ENCODE measurements at places on chromosomes 6 and 20.

- no peak for DNase-seq
Observed at GRCh38 chr20:31746068-31746878, 7.2 kb downstream of the TPX2 start.

DNA sequence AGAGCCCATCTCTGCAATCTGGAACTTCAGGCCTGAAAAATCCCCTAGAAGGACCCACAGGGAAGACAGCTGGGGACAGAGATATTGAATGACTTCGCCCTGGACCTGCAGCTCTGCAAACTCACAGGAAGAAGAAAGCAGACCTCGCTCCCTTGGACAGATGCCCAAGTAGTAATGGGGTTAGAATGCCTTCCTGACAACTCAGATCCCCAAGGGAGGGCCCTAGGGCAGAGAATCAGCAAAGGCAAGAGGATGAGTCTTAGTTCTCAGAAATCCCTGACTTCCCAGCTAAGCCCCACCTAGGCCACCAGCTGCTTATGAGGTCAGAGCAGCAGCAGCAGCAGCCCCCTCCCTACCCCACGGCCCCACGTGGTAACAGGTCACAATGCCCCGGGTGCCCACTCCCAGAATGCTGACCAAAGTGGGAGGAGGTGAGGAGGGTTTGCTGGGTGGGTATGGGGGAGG lies at the start of gene C20orf141:
C20orf141 (plus strand) TSS at position 401 of the 465 bp plus-strand sequence. CDS start 198 bp downstream, outside the sequence.
- DNase-seq, result peak; percentile 95

DNA sequence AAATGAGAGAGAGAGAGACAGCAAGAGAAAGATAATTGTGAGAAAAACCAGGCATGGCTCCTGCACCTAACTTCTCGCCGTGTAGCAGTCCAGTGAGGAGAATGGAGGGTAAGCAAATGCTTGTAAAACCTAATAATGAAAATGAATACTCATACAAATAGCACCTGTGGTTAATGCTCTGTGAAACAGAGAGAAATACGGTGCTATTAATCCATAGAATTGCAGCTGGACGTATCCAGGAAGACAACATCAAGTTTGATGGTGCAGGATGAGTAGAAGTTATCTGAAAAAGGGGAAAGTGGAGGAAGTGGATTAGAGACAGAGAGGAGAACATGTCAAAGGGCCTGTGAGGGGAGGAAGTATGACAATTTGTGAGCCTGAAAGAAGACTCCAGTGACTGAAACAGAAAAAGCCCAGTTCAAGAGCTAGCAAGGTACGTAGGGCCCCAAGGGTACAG lies 89.4 kb upstream of the PAK5 start:
- no peak for DNase-seq

DNA sequence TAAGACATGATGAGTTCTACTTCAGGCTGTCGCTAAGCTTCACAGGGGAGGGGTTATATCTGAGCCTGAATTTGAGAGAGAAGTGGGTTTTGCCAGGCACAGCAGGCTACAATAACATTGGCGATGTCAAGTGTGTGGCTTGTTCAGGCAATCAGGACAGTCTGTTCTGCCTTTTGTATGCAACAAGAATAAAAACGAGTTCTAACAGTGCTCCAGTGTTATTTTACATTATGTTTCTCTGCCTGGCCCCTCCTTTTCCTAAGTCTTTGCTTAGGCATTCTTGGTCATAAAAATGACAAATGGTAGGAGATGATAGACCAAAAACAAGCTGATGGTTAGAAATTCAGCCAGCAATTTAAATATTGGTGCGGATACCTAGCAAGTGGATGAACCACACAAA lies 26.8 kb downstream of the PAQR8 start:
- no peak for DNase-seq

DNA sequence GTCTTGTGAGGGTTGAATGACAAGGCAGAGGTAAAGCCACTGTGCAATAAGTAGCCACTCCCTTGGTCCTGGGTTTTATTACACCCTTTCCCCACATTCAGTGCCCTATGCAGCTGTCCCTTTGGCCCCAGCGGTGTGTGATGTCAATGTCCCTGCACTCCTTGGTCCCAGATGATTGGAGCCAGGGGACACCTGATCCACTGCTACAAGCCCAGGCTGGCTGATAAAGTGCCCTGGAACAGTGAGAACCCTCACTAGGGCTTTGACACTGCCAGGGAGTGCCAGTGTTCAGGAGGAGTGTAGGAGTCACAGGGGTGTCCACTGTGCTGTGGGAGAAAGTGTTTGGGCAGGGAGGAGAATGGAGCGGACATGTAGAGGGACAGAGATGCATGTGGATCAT lies 30.4 kb downstream of the GABRR1 start:
- DNase-seq, result no peak

GRCh38 chr6:14386668-14387067 lies 269.1 kb downstream of the CD83 start:
- DNase-seq, result no peak

GRCh38 chr6:158643836-158644230 lies 710 bp downstream of the DYNLT1 start:
- DNase-seq, result no peak

Measured in renal cortical epithelial cell (primary cell).